ENCODE measurements at places on chromosomes 12 and 14.

GRCh38 chr12:52200781-52201450, 9.1 kb upstream of the KRT80 start:
- DNase-seq = no peak

DNA sequence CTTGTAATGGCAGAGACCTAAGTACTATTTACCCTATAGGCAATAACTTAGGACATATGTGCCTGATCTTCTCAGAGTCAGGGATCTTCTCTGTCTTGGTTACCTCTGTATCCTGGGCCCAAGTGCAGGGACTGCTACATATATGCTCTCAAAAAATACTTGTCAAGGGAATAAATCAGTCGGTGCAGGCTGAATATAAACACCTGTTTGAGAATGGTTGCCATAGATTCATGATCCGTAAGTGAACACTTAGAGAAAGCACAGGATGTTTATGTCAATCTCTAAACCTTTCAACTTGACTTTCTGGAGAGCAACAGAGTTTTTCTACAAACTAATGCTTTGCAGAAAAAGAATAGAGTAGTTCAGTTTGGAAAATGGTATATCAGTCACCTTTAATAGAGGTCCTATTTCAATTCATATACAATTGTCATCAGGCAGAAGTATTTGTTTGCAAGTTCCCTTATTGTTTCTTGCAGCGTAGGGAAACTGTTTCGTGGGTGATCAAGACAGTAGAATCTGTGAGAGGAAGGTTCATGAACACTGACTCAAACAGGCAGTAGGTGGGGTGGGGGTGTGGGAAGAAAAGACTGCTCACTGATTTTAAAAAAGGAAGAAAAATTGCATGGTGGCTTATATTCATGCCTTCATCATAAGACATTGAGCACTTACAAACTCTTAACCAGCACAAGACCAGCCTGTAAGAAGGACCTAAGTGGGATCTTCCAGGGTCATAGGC, 6.0 kb upstream of the UBE2N start:
- no peak for DNase-seq

DNA sequence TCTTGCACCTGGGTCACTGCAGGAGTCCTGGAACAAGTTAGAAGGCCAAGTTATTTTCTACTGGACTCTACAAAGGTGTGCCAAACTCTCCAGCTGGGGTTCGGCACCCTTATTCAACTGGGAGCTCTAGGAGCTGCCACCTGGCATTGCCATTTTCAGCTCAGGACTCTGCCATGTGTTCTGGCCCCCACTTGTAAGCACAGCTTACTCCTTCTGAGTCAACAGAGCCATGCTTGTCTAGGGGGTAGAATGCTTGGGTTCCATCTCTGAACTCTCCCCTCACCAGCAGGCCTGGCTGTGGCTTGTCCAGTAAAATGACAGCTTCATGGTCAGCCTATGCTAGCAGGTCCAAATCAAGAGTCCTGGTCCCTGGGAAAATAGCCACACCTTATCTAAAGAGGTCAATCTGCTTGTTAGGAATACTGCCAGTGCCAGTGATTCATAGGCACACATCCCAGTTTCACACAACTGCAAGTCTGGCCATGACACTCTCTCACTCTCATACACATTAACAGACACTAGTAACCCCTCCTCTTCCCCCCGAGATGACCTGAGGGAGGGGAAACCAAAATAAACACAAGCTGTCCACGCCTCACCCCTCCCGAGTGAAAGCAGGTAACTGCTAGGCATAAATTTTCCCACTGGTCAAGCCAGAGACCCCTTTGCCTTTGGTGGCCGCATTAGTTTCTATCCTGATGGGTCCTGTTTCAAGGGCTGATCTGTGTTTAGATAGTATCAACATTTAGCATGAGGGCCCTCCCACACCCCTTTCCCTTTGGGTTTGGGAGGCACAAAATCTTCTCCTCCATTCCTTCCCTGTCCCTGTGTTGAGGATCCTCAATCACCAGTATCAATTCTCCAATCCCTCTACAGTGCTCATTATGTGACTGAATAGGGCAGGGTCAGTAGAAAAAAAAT, 182.3 kb upstream of the GZMB start:
- no peak for DNase-seq

DNA sequence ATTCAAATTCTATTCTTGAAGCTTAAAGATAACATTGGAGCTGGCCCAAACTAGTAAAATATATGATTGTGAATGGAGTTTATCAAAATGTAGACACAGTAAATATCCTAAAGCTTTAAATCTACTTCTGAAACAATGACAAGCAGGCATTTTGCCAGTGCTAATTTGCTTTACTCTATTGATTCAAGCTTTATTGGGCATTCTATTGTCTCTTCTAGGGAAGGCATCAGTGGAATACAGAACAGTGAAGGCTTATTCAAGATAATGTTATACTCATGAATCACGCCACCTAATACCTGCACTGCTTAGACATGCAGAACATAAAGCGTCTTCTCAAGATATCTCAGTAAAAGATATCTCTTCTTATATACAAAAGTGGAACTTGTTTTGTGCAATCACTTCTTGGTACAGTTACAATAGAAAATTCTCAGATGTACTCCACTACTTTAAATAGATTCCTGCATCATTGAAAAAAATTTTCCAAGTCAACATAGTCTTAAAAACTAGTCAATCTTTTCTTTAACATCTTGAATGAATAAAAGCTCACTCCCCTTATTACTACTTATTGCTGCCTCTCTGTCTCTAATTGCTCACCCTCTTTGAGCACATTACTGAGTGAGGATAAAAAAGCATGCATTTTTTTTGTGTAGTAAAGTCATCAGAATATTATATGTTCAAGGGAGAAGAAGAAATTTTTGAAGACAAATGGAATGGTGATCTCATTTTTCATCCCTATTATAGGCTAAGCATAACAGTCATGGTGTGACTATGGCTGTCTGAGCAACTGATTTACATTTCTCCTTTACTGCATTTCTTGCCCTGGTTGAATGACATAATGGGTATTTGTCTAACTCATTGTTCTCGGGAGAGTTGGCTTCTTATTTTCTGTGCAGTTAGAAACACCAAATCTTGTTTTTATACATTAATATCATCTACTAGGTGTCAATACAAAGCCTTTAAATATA, 98.0 kb upstream of the E2F7 start:
- DNase-seq = no peak

DNA sequence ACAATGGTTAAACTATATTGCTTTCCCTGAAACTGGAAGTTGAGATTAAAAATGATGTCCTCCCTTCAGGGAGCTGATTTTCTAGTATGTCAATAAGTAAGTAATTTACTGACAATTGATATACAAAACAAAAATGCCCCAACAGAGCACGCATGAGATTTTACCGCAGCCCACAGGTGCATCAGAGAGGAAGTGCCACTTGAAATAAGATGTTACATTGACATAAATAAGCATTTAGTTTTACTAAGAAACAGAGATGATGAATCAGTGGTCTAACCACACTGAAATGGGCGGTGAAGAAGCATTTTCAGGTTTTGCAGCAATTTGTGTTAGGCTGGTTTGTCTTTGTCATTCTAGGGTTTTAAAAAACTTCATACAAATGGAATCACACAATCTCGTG, 8.8 kb upstream of the CLECL1 start:
- no peak for DNase-seq

- no peak for DNase-seq
Observed at GRCh38 chr12:9725213-9725870, 7.6 kb downstream of the CLECL1 start.

- no peak for DNase-seq
Observed at GRCh38 chr12:1481326-1481725, 113.1 kb downstream of the FBXL14 start.

DNA sequence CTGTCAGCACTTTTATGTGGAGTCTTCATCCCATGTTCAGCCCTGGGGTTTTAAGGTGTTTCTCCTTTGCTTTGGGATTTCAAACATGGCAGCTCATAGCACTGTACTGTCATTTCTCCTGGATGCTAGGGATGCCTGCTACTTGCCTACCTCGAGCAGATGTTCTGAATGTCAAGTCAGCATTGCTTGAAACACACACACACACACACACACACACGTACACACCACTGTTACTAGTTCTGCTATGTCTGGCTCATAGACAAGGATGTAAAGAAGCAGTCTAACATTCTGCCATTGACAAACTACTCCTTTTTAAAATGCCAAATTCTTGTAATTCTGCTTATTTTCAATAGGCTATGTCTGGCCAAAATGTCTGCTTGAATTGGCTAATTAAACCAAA, 72.7 kb downstream of the SAMD4A start:
- no peak for DNase-seq

DNA sequence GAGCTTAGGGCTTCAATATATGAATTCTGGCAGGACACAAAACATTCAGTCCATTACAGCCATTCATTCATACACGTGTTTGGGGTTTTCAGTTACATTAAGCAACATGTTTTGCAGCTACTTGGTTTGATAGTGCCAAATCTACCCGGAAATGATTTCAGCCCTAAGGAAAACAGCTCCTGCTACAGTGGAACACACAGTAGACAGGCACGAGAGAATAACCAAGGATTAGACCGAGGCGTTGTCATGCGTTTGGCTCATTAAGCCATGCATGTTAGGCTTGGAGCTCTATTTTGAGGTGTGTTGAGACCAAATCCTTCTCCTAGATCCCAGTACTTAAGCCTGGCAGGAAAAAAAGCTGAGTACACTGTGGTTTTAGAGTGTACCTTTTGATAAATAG, 177.4 kb downstream of the PRKCH start:
- no peak for DNase-seq

DNA sequence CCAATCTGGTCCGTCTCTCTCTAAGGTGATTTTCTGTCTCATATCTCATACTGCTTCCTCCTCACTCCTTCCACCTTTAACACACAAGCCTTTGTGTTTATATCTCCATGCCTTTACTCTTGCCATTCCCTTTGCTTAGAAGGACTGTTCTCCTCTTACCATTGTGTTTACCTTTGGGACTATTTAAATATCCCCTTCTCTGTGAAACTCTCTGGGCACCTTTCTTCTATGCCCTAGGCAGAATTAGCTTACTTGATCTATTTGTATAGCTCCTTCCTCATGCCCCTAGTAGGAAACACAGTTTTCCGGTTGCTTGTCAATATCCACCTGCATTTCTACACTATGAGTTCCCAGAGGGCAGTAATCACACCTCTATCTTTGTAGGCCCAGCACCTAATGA, 3.9 kb upstream of the AMHR2 start:
- no peak for DNase-seq

GRCh38 chr12:103011974-103012763, 54.7 kb downstream of the ASCL1 start:
- DNase-seq = no peak

DNA sequence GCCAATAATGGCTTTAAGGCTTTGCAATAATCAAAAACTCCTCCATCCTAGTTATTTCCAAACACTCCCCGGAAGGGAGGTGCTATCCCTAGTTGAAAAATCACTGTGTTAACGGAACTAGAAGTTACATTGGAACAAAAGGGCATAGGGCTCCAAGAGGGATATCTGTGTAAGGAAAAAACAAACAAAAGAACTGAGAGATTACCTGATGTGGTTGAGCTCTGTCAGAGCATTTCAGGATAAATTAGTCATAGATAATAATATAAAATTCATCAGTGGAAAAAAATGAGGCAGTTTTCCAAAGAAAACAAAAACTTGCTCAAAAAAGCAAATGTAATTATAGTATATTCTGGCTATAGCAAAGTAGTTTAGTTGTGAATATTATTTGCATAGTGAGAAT, 27.4 kb upstream of the PAPLN start:
- DNase-seq = no peak

DNA sequence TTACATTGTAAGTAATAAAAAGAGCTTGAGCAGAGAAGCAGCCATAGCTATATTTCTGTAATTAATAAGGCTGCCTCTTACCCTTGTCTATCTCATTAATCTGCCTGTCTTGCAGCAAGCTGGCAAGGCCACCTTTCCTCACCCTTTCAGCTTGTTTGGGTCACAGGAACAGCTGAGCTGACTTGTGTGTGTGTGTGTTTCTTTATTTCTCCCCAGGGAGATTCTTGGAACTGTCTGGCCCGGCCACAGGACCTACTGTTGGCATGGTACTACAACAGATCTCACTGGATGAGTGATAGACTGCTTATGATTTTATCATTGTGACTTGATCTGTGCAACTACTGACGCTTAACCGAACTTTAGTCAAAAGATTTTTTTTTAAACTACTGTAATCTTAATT, 213.7 kb downstream of the SLC2A13 start:
- no peak for DNase-seq

- DNase-seq = no peak
Observed at GRCh38 chr14:69999261-69999674, 120.1 kb downstream of the SMOC1 start.

GRCh38 chr12:54463034-54463433, 10.4 kb downstream of the GTSF1 start:
- no peak for DNase-seq

- peak; percentile 45 for DNase-seq
Observed at GRCh38 chr12:108611884-108612415, 14.1 kb upstream of the TMEM119 start.

All from germinal center (tissue), 1 donor.